ENCODE measurements at places on chromosomes 13 and 19. TPM values are rescaled to one million over a fixed set of nuclear protein-coding genes. Genes with fewer than 3 reads are reported as not detected.

DNA sequence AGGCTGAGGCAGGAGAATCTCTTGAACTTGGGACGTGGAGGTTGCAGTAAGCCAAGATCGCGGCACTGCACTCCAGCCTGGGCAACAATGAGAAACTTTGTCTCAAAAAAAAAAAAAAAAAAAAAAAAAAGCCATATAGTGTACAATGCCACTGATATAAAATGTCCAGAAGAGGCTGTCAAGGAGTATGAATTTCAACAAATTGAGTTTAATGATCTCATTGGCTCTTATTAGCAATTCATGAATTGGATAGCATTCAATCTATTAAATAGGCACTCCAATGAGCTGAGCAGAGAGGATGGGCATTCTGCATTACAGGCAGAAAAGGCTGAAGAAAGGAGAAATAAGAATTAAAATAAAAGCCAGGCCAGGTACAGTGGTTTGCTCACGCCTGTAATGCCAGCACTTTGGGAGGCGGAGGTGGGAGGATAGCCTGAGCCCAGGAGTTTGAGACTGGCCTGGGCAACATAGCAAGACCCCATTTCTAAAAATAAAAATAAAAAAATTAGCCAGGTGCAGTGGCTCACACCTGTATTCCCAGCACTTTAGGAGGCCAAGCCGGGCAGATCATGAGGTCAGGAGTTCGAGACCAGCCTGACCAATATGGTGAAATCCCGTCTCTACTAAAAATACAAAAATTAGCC is 757 bp upstream of the LMNB2 start:
- DNase-seq = no peak

DNA sequence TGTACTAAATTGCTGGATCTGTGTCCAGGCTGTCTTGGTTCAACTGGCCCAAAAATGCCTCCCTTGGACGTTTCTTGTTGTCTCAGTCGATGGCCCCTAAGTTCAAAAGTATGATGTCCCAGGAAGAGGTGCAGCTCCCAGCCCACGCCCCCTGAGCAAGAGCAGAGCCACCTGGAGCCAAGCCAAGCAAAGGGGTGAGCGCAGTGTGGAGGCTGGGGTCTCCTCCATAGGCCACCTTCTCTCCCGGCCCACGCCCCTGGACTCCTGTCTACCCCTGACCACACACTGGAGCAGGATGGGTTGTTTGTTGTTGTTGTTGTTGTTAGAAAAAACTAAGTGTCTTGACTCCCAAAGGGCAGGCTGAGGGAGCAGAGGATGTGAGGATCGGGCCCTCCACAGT is 26.0 kb upstream of the NPAS1 start:
- no peak for DNase-seq

- no peak for DNase-seq
Measured at GRCh38 chr13:26485786-26486185, 71.7 kb upstream of the WASF3 start.

- no peak for DNase-seq
Measured at GRCh38 chr13:112462408-112462807, 86.3 kb downstream of the SPACA7 start.

DNA sequence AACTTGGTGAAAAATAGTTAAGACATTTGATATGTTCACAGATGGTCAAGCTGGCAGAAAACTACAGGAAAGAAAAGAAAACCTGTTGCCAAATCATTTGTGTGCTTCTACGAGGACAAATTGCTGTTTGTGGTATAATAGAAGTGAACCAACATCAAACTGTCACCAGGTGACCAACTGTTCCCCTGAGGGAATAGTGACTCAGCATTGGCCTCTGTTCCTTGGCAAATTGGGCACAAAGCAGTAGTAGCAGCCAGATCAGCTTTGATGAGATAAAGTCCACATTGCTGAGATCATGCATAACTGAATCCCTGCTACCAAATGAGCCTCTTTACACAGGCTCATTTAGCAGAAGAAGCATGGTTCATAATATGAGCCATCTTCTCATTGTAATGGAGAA is 103.5 kb downstream of the POSTN start:
- DNase-seq = no peak

GRCh38 chr19:16290692-16291091 is 33.9 kb upstream of the KLF2 start:
- DNase-seq = no peak

DNA sequence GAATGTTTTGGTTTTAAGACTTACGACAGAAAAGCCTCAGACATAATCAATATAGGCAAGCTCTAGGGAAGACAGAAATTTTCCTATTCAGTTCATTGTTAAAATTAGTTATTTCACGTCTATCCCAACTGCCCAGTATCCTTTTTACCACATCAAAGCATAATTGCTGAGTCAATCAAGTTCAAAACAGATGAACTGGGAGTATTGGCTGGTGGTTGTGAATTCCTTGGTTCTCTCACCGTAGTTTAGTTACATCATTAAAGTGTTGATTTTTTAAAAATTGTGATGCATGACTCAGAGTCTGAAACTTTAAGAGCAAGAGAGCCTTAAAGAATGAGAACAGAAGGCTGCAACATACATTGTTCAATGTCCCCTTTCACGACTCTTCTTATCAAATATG is 143.3 kb upstream of the FREM2 start:
- DNase-seq = no peak

DNA sequence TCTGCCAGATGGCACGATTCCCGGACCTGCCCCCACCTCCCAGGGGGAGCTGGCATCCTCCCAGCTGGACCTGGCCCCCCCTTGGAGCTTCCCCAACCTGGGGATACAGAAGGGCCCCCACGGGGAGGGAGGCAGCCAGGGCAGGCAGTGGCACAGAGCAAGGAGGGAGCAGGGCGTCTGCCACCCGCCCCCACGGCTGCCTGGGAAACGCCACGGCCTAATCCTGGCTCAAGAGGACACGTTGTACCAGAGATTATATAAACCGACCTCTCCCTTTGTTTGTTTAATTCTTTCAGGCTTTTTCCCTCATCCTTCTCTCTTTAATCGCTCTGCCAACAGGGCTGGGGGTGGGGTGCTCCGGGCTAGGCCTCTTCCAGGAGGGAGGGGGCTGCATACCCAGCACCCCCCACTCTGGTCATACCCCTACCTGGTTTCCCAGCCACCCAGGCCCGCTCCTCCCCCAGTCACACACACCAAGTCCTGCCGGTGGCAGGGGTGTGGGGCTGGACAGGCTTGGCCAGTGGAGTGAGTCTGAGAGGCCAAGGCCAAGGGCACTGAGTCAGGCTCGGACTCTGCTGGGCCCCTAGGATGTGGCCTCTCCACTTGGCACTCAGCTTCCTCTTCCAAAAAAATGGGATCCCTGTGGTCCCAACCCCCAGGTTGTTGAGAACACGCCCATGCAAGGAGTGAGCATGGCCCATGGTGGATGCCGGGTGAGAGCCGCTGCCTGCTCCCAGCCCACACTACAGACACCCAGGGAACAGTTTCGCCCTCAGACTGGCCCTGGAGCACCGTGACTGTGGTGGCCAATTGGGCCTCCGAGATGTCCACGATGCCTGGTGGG is 29.5 kb upstream of the NFIC start:
- no peak for DNase-seq

GRCh38 chr13:84126671-84127171 is 244.4 kb upstream of the SLITRK1 start:
- no peak for DNase-seq

DNA sequence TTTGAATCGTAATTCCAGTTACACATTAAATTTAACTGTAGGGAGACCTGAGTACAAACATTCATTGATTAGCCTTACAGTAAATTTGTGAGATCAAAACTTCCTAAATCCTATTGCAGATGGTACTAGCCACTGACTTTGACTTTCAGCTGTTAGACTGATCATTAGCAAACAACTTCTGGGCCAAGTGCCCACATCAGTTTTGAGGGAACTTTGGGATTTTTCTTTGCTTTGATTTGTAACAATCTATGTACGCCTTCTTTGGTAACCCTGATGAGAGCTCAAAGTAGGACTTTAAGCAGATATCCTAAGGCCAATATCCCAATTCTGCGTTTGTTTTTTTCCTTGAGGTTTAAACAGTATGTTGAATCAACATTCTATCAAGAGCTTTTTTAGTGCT is 131.5 kb downstream of the DLEU7 start:
- DNase-seq = no peak

- DNase-seq = no peak
Measured at GRCh38 chr13:100506600-100507422, 81.8 kb downstream of the GGACT start.

The ZNF546 gene
- total RNA-seq = 5.5 TPM

The GNG7 gene
- 12.2 TPM for total RNA-seq

The PLPPR3 gene
- 29.2 TPM for total RNA-seq

The ZNF442 gene
- total RNA-seq = 5.1 TPM

The DLL3 gene
- 0.74 TPM for total RNA-seq

The GJB6 gene
- 14.8 TPM for total RNA-seq

The LSM14A gene
- 123 TPM for total RNA-seq

Data from type B pancreatic cell (in vitro differentiated cells).